ENCODE measurements at places on chromosomes 1 and 21.

DNA sequence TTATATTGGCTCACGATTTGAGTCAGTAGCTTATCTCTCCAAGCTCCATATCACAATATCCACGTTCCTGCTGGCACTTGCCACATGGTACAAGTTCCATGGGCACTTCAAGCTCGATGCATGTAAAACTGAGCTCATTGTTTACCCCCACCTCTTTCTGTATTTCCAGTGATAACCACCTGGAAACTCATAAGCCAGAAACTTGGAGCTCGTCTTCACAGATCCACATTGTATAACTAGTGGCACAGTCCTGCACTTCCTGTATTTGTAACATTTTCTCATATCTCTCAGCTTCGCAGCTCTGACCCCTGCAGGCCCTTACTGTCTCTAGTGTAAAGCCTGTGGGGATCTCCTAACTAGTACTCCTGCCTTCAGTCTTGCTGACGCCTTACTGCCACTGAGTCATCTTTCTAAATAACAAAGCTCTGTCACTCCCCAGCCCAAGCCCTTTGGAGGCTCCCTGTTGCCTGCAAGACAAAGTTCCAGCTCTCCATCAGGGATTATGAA is 6.5 kb upstream of the C2CD4D start:
- DNase-seq: no peak

DNA sequence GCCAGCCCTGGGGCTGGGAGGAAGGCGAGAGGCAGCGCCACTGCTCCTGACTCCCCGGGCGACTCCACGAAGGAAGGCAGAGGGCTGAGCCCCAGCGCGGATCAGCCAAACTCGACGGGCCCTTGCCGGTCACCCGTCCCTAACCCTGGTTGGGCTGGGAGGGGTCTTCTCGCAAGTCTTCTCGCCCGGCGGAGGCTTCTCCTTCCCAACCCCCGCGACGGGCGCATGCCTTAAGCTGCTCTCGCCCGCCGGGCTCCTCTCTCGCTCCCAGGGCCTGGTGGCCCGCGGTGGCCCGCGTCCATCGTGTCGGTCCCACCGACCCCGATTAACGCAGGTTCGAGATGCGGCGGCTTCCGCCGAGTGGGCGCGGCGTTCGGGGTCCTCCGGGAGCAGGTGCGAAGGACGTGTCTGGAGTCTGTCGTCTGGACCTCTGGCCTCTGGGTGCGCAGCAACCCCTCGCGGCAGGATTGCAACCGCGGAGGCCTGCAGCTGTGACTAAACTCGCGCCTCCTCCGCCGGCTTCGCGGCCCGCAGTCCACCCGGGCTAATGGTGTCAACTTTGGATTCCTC is 29.0 kb upstream of the PPM1J start:
- DNase-seq: no peak

DNA sequence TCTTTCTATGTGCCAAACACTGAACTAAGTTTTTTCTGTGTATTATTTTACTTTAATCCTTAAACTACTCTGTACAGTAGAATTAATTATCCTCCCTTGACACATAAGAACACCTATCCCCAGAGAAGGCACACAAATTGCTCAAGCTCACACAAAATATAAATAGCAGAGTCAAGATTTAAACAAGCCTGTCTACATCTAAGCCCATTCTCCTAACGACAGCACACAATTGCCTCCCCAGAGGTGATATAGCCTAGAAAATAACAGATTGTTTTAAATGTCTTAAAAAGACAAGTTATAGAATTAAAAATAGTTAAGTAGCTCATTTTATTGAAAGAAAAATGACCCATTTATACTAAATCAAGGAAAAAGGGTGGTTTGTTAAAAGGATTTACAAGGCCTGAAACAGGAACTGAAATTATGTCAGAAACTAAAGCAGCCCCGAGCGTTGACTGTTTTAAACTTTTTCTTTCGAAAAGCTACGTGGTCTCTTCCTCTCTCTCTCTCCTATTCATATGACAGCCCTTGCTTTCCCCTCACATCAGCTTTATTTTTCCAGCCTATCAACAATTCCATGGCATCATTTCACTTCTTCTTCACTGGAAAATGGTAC is 30.5 kb downstream of the TNFSF18 start:
- DNase-seq: no peak

- DNase-seq: no peak
Observed at GRCh38 chr1:227883641-227884301, 64.0 kb downstream of the WNT9A start.

DNA sequence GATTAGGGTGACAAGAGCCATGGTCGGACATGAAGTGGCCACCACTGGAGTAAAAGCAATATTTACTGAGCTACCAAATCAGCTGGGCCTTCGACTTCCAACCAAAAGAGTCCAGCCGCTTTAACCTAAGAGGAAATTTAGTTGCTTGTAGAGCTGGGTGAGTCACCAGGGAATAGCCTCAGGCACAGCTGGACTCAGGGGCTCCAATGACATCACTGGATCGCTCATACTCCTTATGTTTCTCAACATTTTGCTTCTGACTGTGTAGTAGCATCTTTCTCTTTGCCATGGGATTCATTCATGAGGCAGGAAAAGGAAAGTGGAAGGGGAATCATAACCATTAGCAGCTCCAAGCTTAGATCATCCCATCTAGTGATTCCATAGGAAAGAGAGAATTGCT is 664.4 kb downstream of the MATN1 start:
- DNase-seq: no peak

- DNase-seq: no peak
Observed at GRCh38 chr1:66413838-66414175, 120.1 kb upstream of the SGIP1 start.

DNA sequence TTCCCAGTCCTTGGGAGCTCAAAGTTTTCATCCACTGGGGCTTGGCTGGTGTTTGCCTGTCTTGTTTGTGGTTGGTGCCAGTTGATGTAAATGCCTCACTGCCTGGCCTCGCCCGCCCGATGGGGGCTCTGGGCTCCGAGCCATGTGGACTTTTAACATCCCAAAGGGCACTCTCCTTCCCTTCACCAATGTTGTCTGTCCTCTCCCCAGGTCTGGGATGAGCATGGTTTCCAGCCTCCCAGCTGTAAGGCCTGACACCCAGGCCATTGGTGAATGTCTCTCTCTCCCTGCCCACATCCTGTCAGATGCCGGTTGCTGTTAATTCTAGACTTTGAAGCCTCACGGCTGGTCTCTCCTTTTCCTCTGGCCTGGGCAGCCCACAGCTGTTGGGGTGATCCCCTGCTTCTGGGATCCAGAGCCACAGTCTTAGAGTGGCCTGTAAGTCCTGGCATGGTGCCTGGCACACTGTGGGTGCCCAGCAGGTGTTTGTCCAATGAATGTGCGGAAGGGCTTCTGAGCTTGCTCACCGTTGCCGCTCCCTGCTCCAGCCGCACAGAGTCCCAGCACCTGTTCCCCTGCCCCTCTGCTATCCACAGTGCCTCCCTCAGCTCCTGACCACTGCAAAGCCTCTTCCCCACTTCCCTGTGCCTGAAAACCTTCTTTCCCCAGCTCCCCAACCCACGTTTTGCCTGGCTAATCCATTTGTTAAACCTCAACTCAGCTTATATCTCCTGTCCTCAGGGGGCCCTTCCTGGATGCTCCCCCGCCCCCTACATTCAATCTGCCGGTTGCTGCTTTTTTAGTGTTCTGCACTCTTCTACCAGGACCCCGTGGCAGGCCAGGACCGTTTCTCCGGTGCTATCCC is 3.3 kb upstream of the C1orf174 start:
- DNase-seq: peak; percentile 42

- DNase-seq: no peak
Observed at GRCh38 chr1:107949467-107950253, 15.3 kb downstream of the VAV3 start.

GRCh38 chr1:9115351-9116205 is 13.3 kb downstream of the GPR157 start:
- no peak for DNase-seq

DNA sequence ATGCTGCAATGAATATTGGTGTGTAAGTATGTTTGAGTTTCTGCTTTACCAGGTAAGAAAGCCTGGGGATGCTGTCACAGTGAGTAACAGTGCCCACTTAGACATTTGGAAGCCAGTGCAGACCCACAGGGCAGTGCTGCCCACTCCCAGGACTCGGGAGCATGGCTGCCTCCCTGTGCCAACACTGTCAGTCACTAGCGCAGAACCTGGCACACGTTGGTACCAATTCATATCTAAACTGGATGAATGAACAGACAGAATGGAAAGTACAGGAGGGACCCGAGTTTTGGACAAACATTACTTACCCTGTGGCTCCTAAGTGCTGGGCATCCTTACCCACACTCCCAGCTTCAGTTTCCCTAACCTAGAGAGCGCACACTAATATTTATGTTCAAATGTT is 1.6 kb upstream of the EVA1C start:
- DNase-seq: no peak

GRCh38 chr1:224203243-224204016 is 20.4 kb downstream of the DEGS1 start:
- DNase-seq: no peak

GRCh38 chr1:164382384-164382783 is 176.6 kb upstream of the PBX1 start:
- DNase-seq: no peak

GRCh38 chr1:100536031-100536430 is 1.9 kb upstream of the GPR88 start:
- no peak for DNase-seq

- DNase-seq: no peak
Observed at GRCh38 chr1:234617986-234618736, 8.2 kb upstream of the IRF2BP2 start.

- no peak for DNase-seq
Observed at GRCh38 chr1:16999863-17000262, 11.9 kb downstream of the ATP13A2 start.

DNA sequence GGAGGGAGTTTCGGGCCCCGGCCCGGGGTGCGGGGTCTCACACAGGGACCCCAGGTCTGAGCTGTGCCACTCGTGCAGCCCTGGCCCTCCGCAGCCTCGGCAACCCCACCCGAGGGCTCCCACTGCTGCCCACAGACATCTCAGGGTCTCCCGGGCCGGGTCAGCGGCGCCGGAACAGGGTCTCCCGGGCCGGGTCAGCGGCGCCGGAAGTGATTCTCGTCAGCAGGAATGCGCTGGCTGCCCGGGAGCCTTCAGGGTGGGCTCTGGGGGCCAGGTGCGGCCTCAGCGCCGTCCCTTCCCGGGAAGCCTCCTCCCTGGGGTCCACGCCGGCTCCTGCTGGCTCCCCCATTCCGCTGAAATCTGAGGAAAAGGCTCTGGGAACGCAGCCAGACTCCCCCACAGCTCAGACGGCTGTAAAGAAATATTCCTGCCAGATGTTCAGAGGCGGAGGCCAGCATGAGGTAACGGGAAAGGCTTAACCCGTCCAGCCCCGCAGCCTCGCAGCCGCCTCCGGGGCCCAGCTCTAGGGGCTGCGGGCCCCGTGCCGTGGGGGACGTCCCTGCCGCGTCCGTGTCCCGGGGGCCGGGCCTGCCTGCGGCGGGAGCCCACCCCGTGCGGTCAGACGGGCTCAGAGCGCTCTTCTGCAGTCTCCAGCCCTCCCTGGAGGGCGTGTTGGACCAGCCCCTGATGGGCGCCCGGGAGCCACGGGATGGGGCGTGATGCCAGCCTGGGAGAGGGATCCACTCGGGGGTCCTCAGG is 8.7 kb upstream of the COL6A1 start:
- no peak for DNase-seq

DNA sequence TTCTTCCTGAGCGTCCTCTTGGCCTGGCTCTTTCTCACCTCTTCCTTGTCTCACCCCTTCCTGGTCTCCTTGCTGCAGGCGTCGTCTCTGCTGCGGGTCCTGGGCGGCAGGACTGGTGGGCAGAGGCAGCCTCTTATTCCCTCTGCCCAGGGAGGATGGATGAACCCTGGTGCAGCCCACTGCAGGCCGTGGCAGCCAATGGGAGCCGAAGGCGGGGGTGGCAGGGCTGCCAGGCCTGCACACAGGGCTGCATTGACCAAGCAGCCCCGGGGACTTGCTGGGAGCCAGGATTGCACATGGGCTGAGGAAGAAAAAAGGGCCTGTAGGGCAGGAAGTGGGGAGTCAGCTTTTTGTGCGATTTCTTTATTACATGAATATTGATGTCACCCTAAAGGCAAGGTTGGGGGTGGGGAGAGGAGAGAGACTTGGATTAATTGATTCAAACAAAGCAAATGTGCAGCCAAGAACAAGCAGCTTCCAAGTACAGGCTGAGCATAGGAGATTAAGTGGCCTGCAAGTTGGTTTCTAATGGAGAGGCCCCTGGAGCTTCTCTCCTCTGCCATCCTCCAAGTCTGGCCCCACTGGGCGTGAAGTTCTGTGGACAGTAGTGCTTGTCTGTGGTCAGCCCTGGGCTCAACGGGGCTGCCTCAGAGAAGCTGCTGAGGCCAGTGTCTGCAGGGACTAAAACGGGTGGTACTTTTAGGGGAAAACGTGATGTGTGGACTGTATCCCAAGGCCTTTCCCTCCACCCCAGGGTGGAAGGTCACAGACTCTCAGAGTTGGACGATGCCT is at the start of gene S100B:
Gene S100B (minus strand): TSS at position 108 of the 792 bp plus-strand sequence. CDS start 2,667 bp downstream, outside the sequence.
- DNase-seq: no peak

GRCh38 chr1:152980676-152981075 is 3.2 kb upstream of the SPRR1A start:
- no peak for DNase-seq

GRCh38 chr1:246591504-246591903 is 25.2 kb downstream of the CNST start:
- no peak for DNase-seq

GRCh38 chr1:183688341-183689060 is 35.4 kb upstream of the APOBEC4 start:
- DNase-seq: no peak

DNA sequence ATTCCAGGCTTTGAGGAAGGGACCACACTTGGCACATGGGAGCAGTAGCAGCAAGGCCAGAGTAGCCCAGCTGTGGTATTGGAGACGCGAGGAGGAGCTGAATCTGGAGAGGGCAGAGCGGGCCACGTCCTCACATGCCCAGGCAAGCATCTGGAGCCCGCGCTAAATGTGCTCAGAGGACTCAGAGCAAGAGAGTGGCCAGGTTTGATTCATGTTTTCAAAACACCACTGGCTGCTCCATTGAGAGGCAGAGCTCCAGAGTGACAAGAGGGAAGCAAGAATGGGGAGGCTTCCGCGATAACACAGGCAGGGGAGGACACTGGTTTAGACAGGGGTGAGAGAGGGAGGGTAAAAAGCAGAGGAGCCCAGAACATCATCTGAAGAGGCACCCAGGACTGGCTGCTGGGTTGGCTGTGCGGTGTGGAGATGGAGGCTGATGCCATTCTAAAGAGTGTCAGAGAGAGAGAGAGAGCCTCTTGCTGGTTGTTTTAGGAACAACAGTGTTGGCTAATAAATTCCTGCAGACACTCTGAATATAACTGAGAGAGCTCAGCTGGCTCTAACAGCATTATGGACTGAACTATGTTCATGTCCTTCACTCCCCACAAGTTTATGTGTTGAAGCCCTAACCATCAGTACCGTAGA is 32.3 kb downstream of the RCAN1 start:
- no peak for DNase-seq

DNA sequence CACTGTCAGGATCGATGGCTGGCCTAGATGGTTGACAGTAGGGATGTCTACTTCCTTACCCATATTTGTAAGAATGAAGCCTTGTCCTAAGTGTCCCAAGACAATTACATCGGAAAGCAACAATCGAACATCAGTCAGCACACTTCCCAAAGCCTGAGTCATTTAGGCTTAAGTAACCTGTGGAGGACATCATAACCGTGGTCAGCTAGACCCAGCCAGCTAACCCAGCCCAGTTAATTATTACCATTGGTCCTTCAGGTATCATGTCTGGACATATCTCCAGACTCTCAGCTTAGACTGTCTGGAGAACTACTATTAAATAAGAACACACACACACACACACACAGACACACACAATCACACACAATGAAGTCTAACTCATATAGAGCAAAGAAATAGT is 264.7 kb downstream of the TRABD2B start:
- no peak for DNase-seq
